ENCODE measurements at places on chromosomes 4 and X.

DNA sequence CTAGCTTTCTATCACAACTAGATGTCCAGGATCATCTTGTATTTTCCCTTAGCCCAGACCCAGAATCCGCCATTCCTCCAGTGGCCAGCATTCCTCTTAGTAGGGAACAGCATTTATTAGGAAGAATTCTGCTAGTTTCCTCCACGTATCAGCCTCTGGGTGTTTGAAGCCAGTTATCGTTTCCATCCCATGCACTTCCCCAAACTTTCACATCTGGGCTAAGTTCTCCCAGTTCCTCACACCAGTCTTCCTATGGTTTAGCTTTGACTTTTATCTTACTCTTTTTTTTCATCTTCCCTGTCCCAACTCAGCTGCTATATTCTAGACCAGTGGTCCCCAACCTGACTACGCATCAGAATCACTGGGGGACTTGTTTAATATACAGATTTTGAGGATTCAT is 53.5 kb upstream of the PRSS48 start:
- no peak for DNase-seq

DNA sequence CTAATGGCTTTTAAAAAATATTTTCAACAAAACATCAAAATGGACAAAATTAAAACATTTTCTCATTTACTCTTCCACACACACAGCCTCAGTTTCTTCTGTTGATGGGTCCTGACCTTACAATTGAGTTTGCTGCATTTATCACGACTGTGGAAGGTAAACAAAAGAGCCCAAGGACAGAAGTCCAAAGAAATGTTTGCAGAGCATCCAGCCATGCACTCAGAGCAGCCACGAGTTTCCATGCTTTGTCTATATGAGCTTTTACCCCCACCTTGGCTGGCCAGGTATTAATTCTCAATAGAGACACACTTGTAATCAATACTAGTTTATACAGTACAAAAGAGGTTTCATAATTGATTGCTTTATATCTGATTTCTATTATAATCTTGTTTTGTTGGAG is 85.0 kb upstream of the WDFY3 start:
- no peak for DNase-seq

DNA sequence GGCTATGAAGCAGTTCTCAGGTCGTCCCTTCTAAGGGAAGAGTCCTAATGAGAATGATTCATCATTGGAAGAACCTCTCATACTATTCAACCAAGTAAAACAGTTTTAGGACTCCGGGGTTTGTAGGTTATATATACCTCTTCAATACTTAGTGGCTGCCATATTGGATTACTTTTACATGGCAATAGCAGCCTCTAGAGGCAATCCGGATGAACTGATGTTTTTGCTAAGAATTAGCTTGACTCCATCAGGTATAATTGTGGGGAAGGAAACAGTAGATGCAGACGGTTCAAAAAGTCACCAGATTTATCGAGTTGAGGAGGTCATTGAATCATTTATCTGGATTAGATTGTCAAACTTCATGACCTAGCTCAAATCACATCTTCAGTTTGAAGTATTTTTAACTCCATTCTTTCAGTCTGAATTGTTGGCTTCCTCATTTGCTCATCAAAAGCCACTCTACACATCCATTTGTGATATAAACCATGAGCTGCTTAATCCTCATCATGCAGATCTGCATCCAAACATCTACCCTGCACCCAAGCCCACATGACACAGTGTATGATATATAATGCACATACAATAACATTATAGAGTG is 28.4 kb downstream of the GUCY1B1 start:
- DNase-seq = no peak

- DNase-seq = no peak
These were observed 728.9 kb downstream of the PCDH18 start for GRCh38 chr4:136803433-136803832.

DNA sequence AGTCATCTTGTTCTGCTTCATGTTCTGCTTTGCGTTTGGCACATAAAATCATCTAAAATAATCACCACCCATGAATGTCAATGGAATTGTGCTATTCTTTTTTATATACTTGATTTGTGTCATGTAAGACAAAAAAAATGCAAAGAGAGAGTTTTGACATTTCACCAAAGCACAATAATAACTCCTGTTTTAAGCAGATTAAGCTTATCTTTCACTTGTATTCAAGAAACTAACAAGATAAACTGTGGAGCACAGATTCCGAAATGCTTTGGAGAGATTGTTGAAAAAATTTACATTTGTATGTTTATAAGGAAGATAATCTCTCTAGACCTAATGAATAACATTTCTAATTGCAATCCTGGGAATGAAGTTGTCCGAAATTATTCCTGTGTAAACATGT is 225.1 kb upstream of the ANXA10 start:
- DNase-seq = no peak

- no peak for DNase-seq
These were observed 24.1 kb downstream of the NAT8L start for GRCh38 chr4:2083116-2083825.

- DNase-seq = no peak
These were observed 18.4 kb downstream of the EFNB1 start for GRCh38 chrX:68847172-68847571.

DNA sequence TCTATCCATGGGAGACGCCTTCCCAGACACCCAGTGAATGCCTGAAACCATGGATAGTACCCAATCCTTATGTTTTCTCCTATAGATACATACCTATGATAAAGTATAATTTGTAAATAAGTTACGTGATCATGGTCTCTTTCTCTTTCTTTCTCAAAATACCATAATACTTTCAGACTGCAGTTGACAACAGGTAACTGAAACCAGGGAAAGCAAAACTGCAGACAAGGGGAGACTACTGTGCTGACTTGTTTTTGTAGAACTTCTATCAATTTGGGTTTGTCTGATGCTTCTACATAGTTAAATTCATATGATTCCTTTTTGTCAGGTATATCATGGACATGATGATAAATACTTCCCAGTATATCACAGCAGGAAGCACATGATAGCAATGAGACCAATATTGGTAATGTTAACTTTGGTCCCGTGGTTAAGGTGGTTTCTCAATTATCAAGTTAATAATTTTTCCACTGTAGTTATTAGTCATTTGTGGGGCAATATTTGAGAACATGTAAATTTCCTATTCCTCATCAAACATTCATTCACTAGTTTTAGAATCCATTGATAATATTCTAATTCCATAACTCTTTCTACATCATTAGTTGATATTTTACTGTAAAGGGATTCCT is 298.0 kb upstream of the TET2 start:
- no peak for DNase-seq

- DNase-seq = no peak
These were observed 562.1 kb downstream of the TMA16 start for GRCh38 chr4:164056426-164057142.

DNA sequence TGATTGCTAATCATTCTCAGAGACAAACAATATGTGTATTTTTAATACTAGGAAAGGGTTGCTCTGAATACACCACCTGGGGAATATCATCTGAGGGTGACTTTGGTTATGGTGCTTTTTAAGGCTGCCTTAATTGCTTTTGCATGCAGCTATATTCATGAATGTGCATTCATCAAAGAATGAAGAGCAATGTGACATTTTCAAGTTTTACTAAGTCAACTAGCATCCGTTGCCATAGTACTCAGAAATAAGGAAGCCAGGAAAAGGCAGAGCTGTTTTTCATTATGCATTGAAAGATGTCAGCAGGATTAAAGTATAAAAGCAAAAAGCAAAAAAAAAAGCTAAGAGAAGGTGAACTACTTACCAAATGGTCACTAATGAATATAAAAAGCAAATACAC is 67.4 kb upstream of the PCDH18 start:
- DNase-seq = no peak

- DNase-seq = no peak
These were observed 14.6 kb downstream of the RBBP7 start for GRCh38 chrX:16855363-16856075.

DNA sequence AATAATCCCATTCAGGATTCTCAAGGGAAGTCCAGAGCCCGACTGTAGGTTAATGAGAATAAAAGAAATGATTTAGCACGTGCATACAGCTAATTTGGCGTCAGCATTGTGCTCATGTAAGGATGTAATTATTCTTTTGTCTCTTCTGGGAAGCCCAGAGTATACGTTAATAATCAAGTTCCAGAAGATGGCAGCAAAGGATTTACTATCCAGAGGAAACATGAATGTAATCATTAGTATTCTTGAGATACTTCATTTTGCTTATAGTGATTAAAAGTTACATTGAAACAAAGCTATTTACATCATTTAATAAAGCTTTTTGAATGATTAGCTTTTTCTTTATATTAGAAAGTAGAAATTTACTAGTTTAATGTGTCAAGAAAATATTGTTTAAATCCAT is 27.1 kb upstream of the MAP9 start:
- no peak for DNase-seq

GRCh38 chr4:36767596-36767995 is 476.9 kb upstream of the NWD2 start:
- no peak for DNase-seq

DNA sequence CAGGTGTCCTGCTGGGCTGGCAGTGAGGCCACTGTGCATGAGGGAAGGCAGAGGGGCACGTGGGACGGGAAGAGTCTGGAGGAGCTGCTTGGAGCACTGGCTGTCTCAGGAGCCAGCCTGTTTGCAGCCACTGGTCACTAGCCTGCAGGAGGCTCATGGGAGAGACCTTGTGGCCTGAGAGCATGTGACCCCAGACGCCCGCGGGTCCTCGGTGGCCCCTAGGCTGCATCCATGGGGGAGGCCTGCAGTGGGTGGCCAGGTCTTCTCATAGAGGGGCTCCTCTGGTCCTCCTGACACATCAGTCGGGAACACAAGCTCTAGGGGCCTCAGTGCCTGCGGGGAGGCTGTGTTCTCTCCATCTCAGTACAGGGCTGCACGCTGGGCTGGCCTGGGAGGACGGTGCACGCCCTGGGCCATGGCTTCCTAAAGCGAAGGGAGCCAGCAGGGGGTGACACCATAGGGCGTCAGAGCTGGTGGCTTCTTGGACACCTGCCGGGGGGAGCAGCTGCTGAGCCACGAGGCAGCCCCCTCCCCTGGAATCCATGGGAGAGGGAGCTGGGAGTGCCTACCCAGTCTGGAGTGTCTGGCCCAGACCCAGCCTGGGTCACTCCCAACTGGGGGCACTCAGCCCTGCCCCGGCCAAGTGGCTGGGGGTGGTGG is 12.3 kb downstream of the NAT8L start:
- DNase-seq = no peak

DNA sequence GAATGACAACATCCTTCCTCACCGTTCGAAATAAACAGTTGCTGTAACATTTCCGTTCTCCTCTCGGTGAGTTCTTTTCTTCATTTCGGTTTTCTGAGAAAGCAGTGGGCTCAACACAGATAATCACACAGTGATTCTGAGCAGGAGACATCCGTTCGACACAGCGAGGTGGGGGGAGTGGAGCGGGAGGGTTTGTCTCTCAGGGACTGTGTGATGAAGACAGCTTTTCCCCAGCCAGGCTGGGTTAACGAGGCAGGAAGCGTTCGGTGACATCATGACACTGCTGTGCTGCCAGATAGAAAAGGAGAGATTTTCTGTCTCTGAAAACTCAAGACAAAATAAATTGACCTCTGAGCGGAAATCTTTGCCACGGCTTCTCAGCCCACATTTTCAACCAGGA is 119.3 kb downstream of the CRLF2 start:
- no peak for DNase-seq

DNA sequence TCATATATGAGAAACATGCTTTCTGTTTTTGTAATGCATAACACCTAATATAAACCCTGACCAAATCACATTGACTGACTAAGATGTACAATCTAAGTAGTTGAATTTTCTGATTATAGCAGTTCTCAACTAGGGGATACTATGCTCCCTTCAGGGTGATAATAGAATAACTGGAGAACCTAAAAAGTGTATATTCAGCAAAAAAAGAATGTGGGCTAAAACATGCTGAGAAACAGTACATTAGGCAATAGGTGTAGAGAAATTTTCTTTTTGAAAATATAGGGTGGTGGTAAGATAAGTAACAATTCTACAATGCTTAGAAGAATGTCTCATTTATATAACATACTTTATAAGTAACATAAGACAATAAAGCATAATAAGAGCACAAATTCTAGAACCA is 239.6 kb downstream of the SPOCK3 start:
- no peak for DNase-seq

DNA sequence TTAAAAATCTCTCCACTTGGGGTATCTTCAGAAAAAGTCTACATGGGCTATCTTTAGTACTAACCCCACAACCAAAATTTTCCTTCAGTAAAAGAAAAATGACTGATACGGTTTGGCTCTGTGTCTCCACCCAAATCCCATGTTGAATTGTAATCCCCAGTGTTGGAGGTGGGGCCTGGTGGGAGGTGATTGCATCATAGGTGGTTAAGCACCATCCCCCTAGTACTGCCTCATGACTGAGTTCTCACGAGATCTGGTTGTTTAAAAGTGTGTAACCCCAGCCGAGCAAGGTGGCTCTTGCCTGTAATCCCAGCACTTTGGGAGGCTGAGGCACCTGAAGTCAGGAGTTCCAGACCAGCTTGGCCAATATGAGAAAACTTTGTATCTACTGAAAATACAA is 66.8 kb downstream of the USP46 start:
- DNase-seq = no peak

- DNase-seq = no peak
These were observed 44.9 kb downstream of the SH3RF1 start for GRCh38 chr4:169225812-169226211.

GRCh38 chr4:15982842-15983524 is 20.0 kb upstream of the FGFBP2 start:
- no peak for DNase-seq
